Stimulated activated CD8-positive, alpha-beta memory T cell treated with anti-CD3 and anti-CD28 coated beads, Interleukin-15, amount 100 ng/mL, for 4 hours (primary cell): ENCODE measurements at places on chromosomes 7 and 10.

DNA sequence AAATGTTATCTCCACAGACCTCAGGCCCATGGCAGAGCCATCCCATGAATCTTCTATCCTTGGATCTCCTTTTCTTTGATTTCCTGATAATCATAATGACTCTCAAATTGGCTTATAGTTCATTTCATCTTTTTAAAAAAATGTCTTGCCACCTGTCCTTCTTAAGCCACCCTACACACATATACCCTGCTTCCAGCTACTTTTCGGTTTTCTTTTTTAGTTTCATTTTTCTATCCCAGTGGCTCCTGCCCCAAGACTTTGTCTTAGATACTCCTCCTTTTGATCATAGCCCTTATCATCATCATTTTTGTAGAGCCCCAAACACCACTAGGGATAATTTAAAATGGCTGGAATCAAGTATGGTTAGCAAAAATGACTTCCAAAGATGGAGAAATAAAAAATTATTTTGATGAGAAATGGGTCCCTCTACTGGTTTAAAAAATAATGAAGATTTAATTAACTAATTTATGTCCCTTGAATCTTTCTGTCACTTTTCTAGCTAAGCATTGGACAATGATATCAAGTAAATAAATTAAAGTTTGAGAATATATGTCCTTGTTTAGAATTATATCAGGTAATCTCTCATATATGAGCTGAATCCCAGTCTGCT is 277.3 kb upstream of the SEMA3D start:
- no peak for DNase-seq

- DNase-seq: no peak
Observed at GRCh38 chr10:95864906-95865813, 42.6 kb upstream of the CC2D2B start.

DNA sequence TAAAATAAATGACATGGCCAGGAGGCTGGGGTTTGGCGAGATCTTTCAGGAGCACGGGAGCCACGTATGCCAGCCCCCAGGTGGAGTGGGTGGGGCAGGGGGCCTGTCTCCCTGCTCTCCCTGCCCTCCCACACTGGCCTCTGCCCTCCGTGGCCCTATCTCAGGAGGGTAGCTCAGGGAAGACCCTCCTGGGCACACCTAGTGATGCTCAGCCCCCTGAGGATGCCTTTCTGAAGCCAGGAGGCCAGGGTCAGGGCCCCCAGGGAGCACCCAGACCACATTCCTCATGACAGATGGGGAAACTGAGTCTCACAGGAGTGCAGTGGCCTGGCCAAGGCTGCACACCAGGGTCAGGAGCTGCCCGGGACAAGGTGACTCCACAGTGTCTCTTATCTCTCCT is 223.4 kb downstream of the ELFN1 start:
- DNase-seq: no peak

DNA sequence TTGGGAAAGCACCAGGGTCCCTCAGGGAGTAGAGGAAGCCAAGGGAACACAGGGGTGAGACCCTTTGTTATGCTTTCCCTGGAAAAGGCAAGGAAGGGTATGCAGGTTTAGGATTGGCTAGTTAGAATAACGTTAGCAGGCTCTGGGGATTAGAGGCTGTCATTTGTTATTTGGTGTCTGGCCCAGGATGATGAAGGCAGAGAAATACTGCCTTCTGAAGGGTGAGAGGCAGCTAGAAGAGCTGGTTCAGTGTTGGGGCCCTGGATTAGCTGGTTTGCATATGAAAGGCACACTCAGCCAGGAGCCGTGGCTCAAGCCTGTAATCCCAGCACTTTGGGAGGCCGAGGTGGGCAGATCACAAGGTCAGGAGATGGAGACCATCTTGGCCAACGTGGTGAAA is 3.0 kb upstream of the PILRA start:
- no peak for DNase-seq

DNA sequence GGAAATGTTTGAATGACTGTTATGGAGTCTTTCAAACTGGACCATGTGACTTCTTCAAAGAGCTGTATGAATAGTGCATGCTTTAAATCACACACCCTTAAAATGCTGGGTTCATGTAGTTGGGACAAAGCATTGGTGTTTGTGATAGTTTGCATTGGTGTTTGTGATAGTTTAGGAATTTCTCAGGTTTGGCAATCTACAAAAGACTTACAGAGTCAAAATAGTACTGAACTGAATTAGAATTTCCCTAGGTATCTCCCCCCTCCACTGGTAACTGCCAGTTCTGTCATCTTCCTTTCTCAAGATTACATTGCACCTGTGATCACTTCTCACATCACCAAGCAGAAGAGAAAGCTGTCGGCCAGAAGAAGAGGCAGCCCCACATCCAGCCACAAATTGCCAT is 261.1 kb downstream of the GATA3 start:
- no peak for DNase-seq

DNA sequence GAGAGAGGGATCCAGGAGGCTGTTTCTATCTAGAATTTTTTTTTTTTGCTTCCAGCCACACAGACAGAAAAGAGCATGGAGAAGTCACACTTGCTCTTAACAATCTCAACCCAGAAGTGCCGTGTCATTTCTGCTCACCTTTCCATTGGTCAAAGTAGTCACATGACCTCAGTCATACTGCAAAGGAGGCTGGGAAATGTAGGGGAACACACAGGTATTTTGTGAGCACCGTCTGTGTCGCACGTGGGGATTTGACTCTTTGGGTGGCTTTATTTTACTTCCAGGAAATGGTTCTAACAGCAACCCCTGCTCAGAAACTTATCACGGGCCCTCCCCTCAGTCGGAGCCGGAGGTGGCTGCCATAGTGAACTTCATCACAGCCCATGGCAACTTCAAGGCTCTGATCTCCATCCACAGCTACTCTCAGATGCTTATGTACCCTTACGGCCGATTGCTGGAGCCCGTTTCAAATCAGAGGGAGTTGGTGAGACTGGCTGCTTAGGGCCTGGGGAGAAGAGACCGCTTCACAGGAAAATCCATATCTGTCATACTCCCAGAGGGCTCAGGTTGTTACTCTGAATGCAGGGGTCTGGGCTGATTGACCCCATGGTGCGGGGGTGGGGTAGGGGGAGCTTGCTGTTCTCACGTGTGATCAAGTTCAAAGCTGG is 13.1 kb upstream of the CPA1 start:
- no peak for DNase-seq

GRCh38 chr7:148720472-148720871 is 21.8 kb downstream of the CUL1 start:
- no peak for DNase-seq

GRCh38 chr10:132228616-132229015 is 41.9 kb downstream of the DPYSL4 start:
- no peak for DNase-seq

- no peak for DNase-seq
Observed at GRCh38 chr7:30240106-30240800, 44.1 kb upstream of the ZNRF2 start.

- DNase-seq: no peak
Observed at GRCh38 chr10:21078410-21079329, 181.6 kb upstream of the NEBL start.

DNA sequence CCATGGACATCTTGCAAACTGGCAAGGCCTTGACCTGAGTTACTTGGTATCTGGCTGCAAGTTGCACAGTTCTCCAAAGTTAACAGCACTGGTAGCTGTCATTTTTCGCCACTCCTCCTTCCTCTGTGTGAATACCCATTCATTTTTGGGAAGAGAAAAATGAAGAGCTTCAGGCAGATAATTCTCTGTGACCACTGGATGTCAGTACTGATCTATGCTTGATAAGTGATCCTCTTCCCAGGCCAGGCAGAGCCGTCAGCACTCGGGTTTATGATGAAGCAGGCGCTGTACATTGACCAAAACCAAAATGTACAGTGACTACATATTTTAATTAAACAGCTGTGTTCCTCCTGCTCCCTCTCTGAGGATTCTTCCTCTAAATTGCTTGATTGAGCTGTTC is 55.9 kb upstream of the PDZD8 start:
- DNase-seq: no peak

DNA sequence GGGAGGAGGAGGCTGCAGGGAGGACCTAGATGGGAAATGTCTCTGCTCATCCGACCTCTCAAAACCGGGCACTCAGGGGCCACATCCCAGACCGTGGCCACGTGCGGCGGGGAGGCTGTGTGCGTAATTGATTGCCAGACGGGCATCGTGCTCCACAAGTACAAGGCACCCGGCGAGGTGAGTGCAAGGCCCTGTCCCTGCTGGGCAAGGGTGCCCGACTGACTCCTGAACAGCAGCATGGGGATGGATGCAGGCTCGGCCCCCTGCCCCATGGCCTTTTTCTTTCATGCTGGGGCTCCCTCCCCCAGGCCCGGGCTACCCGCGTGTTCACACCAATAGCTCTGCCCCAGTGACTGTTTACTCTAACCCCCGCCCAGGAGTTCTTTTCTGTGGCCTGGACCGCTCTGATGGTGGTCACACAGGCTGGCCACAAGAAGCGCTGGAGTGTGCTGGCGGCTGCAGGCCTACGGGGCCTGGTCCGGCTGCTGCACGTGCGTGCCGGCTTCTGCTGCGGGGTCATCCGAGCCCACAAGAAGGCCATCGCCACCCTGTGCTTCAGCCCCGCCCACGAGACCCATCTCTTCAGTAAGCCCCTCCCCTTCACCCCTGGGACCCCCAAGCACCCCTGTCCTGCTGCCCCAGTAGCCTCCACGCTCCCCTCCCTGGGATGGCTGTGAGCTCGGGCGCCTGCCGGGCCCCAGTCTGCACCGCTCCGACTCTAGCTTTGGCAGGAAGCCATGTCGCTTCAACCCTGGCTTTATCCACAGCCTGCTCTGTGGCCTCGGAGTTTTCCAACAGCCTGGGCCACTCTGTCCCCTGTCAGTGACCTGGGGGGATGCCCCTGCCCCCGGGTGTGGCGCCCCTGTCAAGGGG is 3.9 kb downstream of the LRWD1 start:
- DNase-seq: no peak

DNA sequence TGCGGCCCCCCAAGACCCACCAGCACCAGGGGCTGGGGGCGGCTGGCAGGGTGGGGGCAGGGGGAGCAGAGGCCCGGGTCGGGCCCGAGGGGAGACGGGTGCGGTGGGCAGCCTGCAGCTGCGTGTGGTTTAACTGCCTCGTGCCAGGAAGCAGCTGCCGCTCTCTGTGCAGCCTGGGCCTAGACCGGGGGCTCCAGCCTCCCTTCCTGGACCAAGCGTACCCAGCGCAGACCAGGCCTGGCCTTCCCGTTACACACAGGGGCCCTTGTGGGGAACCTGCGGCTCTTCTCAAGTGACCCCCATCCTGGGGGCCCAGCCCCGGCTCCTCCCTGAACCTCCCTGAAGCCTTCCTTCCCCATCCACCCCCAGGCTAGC is 6.6 kb upstream of the INTS1 start:
- no peak for DNase-seq

DNA sequence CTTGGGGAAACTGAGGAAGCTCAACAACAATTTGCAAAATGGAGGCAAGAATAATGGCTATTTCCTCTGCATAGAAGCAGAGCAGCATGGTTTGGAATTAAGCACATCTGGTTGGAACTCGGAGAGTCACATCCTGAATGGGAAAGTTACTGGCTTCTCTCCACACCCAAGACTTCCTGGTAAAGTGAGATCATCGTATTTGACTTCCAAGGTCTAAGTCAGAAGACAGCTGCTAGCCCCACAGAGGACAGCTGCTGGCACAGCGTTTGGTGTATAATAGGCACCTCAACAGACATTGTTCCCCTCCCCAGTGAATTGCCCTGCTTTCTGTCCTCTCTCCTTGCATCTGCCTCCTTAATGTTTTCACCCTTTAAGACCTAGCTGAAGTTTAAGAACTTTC is 37.0 kb upstream of the NRF1 start:
- no peak for DNase-seq

DNA sequence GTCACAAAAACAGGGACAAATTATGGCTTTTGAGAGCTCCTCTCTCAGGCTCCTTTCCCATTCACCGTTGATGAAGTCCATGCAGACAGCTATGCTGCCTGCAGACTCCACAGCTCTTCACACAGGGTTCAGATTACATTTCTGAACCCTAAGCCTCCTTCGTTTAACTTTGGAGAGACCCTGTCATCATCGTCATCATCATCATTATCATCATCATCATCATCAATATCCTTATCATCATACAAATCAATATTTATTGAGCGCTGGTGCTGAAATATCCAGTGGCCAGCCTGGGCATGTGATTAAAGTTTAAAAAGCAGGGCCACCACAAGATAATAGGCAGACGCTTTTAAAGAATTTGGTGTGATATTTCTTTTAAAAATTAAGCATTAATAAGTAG is 66.6 kb downstream of the FRMPD2 start:
- no peak for DNase-seq

- no peak for DNase-seq
Observed at GRCh38 chr7:103148131-103148993, 537 bp downstream of the NAPEPLD start.

DNA sequence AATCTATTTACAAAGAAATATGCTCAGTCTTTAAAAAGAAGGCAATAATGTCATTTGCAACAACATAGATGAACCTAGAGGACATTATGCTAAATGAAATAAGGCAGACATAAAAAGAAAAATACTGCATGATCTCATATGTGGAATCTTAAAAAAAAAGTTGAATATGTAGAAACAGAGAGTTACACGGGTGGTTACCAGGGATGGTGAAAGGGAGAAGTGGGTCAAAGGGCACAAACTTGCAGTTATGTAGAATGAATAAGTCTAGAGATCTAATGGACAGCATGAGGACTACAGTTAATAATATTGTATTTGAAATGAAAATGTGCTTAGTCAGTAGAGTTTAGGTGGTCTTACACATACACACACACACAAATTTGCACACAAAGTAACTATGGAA is 88.2 kb upstream of the CCDC71L start:
- no peak for DNase-seq

- no peak for DNase-seq
Observed at GRCh38 chr7:618539-619367, 99.1 kb upstream of the PDGFA start.
